ENCODE measurements at places on chromosomes 12 and 14.

DNA sequence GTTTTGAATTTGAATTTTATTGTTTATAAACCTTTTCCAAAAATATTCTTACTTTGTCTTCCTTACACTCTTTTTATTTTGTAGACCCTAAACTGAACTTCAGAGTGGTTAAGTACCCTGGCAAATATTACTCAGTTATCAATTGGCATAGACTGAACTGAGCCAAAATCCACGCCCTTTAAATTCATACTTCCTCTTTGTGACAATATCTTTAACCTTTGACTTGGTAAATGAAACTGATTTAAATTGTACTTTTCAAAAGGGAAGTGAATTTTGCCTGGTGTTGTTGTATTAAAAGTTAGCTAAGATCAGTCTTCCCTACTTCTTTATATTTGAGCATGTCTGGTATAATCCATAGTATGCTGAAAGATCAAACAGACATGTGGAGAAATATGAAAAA is 184.3 kb upstream of the USP15 start:
- no peak for DNase-seq

GRCh38 chr12:55060470-55060869 is 40.7 kb downstream of the NEUROD4 start:
- DNase-seq: no peak

GRCh38 chr12:29486972-29487371 is 10.5 kb downstream of the OVCH1 start:
- no peak for DNase-seq

GRCh38 chr12:123270214-123271000 is 1.2 kb downstream of the CDK2AP1 start:
- DNase-seq: peak; percentile 44

GRCh38 chr12:9391815-9392214 is 183.6 kb upstream of the PZP start:
- no peak for DNase-seq

- no peak for DNase-seq
Observed at GRCh38 chr12:18468246-18469075, 207.1 kb downstream of the PIK3C2G start.

DNA sequence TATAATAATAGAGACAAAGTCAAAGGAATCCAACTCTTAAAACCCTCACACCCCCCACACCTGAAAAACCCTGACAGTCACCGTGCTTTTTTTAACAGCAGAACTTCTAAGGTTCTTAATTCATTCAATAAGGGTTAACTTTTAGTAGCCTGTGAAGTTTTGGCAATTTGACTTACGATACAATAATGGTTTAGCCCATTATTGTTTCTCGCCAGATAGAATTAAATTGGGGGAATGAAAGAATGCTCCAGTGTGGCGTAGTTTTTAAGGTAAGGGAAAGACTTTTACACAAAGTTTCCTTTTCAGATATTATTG is 604 bp upstream of the MAGOHB start:
- DNase-seq: no peak

DNA sequence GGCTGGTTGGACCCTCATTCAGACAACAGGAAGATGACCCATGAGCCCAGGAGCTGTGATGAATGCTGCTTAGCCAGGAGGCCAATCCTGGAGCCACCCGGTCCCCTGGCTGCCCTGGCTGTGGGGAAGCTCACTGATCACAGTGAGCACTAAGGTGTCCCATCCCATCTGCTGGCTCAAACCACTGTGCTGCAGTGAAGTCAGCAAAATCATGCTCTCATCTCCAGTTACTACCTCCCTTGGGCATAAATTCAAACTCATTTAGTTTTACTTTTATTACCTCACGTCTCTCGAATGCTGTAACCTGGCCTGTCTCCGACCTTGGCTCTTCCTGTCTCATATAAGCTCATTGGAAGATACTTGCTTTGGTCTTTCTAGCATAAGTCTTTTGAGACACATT is 112.4 kb downstream of the APAF1 start:
- DNase-seq: no peak

GRCh38 chr14:92785667-92786426 is 8.3 kb upstream of the GOLGA5 start:
- DNase-seq: no peak

- DNase-seq: no peak
Observed at GRCh38 chr14:105783707-105784106, 257.3 kb downstream of the TMEM121 start.

DNA sequence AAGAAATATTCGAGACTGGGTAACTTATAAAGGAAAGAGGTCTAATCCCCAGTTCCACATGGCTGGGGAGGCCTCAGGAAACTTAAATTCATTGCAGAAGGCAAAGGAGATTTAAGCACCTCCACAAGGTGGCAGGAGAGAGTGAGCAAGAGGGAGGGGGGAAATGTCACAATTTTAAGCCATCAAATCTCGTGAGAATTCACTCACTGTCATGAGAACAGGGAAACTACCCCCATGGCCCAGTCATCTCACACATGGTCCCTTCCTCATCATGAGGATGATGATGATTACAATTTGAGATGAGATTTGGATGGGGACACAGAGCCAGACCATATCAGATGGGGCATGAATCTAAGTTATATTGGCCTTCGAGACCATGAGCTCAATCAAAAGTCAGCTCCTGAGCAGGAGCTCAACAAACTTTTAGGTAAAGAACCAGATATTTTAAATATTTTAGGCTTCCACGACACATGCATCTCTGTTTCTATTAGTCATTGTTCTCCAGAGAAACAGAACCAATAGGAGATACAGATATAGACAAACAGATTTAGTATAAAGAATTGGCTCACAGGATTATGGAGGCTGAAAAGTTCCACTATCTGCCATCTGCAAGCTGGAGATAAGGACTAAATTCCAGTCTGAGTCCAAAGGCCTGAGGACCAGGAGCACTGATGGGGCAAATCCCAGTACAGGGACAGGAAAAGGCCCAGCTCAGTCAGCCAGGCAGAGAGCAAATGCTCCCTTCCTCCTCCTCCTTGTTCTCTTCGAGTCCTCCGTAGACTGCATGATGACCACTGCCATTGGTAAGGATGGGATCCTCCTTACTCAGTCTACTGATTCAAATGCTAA is 24.9 kb downstream of the DGLUCY start:
- DNase-seq: no peak

DNA sequence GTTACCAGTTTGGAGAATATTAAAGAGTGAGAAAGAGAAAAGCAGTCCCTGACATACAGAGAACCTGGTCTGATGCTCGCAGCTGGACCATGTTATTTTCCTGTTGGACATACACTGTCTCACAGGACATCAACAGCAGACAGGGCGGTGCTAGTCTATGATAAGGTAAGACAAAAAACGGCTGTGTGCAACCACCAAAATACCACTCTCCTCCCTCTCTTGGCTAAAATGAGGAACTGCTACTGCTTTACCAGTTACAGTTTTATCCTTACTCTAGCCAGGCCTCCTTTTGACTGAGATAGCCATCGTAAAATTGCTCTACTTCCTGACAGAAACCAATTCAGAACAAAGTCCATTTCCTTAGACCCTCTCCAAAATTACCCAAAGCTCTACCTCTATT is 47.0 kb upstream of the ERGIC2 start:
- no peak for DNase-seq

DNA sequence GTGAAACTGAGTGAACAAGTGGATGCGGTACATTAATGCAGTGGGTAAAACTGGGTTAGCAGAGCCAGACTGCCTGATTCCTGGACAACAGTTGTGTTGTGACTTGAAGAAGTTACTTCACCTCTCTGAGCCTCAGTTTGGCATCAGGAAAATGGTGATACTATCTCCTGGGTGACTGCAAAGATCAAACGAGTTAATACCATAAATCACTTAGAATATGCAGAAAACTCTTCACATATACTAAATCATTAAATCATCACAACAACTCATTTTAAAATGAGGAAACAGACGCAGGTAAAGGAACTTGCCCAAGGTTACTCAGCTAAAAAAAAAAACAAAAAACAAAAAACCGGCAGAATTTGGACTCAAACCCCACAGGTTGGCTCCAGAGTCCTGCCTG is 811 bp downstream of the MTERF2 start:
- DNase-seq: no peak

DNA sequence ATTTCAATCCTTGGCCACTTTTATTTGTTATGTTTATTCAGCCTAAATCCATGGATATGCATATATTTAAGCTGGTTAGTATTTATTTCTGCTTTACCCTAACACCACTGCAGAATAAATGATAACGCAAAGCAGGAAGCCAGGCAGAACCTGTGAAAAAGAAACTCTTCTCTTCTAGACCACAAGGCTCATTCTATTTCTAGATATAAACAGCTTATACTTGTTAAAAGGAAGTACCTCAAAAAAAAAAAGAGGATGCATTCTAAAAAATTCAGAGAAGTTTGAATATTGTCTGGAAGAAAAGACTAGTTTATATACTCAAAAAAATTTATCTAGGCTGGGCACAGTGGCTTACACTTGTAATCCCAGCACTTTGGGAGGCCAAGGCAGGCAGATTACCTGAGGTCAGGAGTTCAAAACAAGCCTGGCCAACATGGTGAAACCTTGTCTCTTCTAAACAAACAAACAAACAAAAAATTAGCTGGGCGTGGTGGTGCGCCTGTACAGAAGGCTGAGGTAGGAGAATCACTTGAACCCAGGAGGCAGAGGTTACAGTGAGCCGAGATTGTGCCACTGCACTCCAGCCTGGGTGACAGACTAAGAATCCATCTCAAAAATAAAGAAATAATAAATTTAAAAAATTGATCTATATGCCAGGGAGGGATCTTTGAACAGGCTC is 55.8 kb downstream of the GALNT4 start:
- DNase-seq: no peak

DNA sequence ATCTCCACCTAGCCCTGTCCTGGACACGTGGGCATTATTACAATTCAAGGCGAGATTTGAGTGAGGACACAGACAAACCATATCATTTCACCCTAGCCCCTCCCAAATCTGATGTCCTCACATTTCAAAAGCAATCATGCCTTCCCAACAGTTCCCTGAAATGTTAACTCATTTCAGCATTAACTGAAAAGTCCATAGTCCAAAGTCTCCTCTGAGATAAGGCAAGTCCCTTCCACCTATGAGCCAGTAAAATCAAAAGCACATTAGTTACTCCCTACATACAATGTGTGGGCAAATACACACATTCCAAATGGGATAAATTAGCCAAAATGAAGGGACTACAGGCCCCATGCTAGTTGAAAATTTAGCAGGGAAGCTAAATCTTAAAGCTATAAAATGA is 546.0 kb upstream of the LMO3 start:
- DNase-seq: no peak

GRCh38 chr14:64422756-64423155 is 34.6 kb downstream of the MTHFD1 start:
- DNase-seq: no peak

Measured in C1 segment of cervical spinal cord (tissue), 14 donors.